Muscle of leg (tissue), 16 donors: ENCODE measurements at places on chromosomes 3 and 15. TPM values are rescaled to one million over a fixed set of nuclear protein-coding genes. Genes with fewer than 3 reads are reported as not detected.

GRCh38 chr15:38053776-38054175, 119.3 kb downstream of the TMCO5A start:
- no peak overlapping the region for H3K27ac ChIP-seq
- H3K36me3 ChIP-seq = no peaks in the 10 kb centered on the region
- no peak overlapping the region for H3K4me3 ChIP-seq
- no peak for DNase-seq
- H3K4me1 ChIP-seq = no peaks in the 10 kb centered on the region

- no peak overlapping the region for H3K27ac ChIP-seq
- DNase-seq = no peak
- no peaks in the 10 kb centered on the region for H3K27me3 ChIP-seq
- H3K4me3 ChIP-seq = no peak overlapping the region
- H3K4me1 ChIP-seq = peaks cover 8% of the 10 kb centered on the region
These were observed 96.6 kb downstream of the SLC9A9 start for GRCh38 chr3:143751643-143752178.

Gene SCN11A
- 2.0 TPM for total RNA-seq

- H3K4me1 ChIP-seq = peaks cover 41% of the 10 kb centered on the region
- no peak overlapping the region for H3K27ac ChIP-seq
- no peaks in the 10 kb centered on the region for H3K27me3 ChIP-seq
- H3K4me3 ChIP-seq = no peak overlapping the region
- H3K36me3 ChIP-seq = peaks cover 4% of the 10 kb centered on the region
- no peak for DNase-seq
These were observed 17.8 kb downstream of the MRAS start for GRCh38 chr3:138366006-138366759.

DNA sequence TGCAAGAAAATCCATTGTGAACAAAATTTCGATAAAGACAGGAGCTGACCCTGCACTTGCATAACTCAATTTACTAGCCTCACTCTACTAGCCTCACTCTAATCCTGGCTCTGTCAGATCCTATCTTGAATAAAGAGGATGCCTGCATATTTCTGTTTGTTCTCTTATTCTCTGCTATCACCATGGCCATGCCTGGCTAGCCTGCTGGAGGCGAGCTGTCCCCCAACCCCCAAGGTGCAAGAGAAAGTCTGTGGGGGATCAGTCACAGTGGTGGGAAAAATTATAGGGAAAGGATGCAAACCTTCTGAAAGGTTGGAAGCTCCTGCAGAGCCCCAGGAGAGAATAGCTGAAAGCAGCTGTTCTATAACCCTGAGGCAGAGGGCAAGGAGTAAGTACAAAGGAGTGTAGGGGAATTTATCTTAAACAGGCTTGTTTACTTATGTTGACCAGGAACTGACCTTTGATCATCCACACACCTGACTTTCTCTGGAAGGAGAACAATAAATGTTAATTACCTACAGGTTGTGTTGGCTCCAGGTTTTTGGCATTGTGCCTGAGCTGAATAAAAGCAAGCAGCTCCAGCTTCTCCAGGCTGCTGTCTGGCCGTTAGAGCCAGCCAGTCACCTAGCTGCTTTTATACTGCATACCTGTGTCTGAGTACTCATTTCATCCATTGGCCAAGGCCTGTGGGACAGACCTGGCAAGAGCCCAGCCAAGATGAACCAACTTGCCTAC, 137.7 kb upstream of the RASGRP1 start:
- no peaks in the 10 kb centered on the region for H3K36me3 ChIP-seq
- H3K4me1 ChIP-seq = no peaks in the 10 kb centered on the region

DNA sequence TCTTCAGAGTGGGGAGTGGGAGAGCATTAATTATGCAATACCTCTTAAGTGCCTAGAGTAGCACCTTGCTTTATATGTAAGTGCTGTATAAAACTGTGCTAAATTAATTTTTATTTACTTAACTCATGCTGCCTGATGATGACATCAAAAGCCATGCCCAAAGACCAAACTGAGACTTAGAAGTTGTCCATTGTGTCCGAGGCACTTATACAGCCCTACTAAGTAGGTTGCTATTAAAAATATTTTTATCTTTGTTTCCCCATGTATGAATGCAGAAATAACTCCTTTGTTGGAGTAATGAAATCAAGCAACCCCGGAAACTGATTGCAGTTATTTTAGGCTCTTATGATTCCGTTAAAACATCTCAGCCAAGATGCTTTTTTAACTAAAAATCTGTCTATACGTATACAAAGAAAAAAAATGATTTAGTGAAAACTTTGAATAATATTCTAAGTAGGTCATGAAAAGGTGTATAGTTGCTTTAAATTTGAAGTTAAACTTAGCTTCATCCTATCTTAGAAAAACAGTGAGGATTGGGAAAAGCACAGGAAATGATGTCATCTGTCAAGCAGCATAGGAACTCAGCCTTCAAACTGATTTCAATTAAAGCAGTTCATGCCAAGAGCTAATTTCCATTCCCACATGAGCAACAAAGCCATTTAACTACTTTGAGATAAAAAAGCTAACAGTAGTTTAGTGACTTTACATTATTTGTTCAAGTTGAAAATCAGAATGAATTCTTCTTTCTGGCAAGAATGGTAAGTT, 43.0 kb downstream of the FBN1 start:
- no peak overlapping the region for H3K4me3 ChIP-seq
- peaks cover 5% of the 10 kb centered on the region for H3K4me1 ChIP-seq
- peak overlapping the region; percentile 78 for H3K27ac ChIP-seq
- no peaks in the 10 kb centered on the region for H3K27me3 ChIP-seq
- H3K36me3 ChIP-seq = peaks cover 25% of the 10 kb centered on the region
- DNase-seq = peak; percentile 85

GRCh38 chr15:40248006-40248783, 9.3 kb downstream of the PAK6 start:
- no peak overlapping the region for H3K27ac ChIP-seq
- no peaks in the 10 kb centered on the region for H3K36me3 ChIP-seq
- H3K4me3 ChIP-seq = no peak overlapping the region
- DNase-seq = no peak

GRCh38 chr15:83913034-83913632, 259.2 kb downstream of the ADAMTSL3 start:
- no peaks in the 10 kb centered on the region for H3K27me3 ChIP-seq
- H3K4me3 ChIP-seq = no peak overlapping the region
- H3K4me1 ChIP-seq = no peaks in the 10 kb centered on the region
- H3K36me3 ChIP-seq = peaks cover 10% of the 10 kb centered on the region
- H3K27ac ChIP-seq = no peak overlapping the region

Gene CDAN1
- 16.7 TPM for total RNA-seq

Gene EPHA6
- total RNA-seq = 0.62 TPM

DNA sequence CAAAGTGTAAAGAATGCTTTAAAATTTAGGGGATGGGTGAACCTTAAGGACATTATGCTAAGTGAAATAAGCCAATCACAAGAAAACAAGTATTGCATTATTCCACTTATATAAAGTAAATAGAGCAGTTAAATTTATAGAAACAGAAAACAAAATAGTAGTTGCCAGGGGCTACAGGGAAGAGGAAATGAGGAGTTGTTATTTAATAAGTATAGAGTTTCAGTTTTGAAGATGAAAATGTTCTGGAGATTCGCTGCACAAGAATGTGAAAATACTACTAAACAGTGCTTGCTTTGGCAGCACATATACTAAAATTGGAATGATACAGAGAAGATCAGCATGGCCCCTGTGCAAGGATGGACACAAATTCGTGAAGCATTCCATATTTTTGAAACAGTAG, 32.0 kb downstream of the DNAH12 start:
- H3K27me3 ChIP-seq = no peaks in the 10 kb centered on the region
- peak; percentile 16 for DNase-seq
- no peak overlapping the region for H3K27ac ChIP-seq
- no peaks in the 10 kb centered on the region for H3K4me1 ChIP-seq

Gene GATM
- total RNA-seq = 319 TPM

GRCh38 chr3:185726254-185726967, 98.4 kb downstream of the IGF2BP2 start:
- H3K4me1 ChIP-seq = peaks cover 18% of the 10 kb centered on the region
- H3K36me3 ChIP-seq = no peaks in the 10 kb centered on the region
- no peak for DNase-seq

DNA sequence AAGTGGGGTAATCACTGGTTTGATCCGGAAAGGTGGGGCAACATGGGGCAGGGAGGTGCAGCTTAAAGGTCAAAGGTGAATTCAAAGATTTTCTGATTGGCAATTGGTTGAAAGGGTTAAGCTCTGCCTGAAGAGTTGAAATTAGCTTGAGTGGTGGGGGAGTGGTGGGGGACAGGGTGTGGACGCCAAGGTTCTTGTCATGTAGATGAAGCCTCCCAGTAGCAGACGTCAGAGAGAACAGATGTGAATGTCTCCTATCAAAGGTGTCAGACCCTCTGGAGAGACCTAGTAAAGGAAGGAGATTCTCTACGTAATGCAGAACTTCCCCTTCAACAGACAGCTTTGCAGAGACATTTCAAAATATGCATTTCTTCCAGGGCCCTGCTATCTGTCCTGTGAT, 62.8 kb downstream of the ABCC5 start:
- H3K4me3 ChIP-seq = no peak overlapping the region
- H3K27me3 ChIP-seq = no peaks in the 10 kb centered on the region
- H3K36me3 ChIP-seq = peaks cover 54% of the 10 kb centered on the region
